Stimulated activated CD4-positive, alpha-beta T cell treated with anti-CD3 and anti-CD28 coated beads, Interleukin-12 subunit alpha, Interleukin-12 subunit beta, amount 100 ng/mL, for 24 hours (primary cell): ENCODE measurements at places on chromosomes 12 and 14.

DNA sequence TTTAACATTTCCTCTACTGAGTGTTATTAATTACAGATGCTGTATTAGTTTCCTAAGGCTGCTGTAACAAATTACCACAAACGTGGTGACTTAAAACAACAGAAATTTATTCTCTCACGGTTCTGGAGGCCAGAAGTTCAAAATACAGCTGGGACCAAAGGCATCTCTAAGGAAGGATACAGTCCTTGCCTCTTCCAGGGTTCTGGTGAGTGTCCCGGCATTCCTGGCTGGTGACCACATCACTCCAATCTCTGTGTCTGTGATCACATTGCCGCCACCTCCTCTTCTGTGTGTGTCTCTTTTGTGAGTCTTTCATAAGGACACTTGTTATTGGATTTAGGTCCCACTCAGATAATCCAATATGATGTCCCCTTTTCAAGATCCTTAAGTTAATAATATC is 85.1 kb upstream of the CCDC198 start:
- no peak for DNase-seq

DNA sequence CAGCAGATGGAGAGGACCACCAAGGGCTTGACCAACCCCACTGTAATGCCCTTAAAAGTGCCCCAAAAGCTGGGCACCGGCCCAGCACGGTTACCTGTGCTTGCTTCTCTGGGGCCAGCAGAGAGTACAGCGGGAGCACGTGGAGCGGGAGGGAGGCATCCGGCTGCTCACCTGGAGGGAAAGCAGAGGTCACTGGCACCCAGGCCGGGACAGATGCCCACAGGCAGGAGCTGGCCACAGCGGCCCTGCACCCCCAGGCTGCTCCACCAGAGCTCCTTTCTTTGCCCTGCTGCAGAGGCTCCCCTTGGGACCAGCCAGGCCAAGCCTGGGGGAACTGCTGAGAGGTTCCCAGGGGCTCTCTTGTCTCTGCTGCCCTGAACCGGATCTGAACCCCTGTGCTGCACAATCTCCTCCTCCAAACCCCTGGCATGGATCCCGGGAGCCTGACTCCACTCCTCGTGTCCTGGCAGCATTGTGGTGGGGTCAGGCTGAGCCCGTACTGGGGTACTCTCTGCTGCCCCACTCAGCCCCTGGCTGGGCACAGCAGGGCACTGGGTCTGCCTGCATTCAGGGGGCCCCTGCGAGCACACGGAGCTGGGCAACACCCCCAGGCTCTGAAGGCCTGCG is 24.0 kb downstream of the DHX37 start:
- DNase-seq, result no peak

DNA sequence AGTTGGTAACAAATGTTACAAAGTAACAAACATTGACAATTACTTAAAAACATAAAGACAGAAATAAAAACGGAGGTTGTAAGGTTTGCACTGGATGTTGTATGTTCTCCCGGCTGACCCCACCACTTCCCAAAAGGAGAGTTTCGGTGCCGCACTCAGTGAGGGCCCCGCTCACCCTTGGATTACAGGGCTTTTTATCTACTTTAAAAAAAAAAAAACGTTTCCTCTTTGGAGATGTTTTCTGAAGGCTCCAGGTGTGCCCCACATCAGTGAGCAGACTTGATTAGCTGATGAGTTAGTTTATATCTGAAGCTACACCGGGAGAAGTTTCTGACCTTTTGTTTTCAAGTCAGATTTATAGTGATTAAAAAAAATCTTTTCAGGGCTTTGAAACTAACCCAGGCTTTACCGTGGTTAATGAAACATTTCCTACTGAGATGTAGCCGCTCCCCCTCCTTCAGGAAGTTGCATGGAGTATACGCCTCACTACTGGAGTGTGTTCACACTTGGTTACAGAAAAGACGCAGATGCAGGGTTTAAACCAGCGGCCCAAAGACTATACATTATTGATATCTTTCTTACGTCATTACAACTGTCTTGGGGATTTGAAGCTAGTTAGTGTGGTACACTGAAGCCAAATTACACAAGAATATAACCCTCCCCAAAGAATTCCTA is 38.0 kb upstream of the BCL7A start:
- no peak for DNase-seq

DNA sequence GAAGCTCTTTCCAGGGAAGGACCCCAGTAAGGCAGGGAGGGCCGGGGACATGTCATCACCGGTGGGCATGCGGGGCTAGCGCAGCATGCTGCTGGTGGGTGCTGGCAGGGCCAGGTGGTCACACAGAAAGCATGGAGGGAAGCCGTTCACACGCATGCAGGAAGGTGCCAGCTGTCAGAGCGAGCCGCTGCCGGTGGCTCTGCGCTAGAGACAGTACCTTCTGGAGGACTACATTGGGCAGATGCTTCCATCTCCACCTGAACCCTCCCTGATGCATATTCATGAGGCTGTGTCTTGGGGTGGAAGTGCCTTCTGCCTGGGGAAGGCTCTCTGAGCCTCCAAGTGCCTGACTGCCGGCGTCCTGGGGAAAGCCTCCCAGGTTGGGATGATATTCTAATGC is 203.8 kb downstream of the CALM1 start:
- DNase-seq, result no peak

GRCh38 chr12:43162138-43162537 is 389.9 kb downstream of the ADAMTS20 start:
- DNase-seq, result no peak

- DNase-seq, result no peak
These were observed 1620.4 kb upstream of the FLRT2 start for GRCh38 chr14:83909507-83909906.

- no peak for DNase-seq
These were observed 21.6 kb upstream of the NR4A1 start for GRCh38 chr12:52029685-52030084.

DNA sequence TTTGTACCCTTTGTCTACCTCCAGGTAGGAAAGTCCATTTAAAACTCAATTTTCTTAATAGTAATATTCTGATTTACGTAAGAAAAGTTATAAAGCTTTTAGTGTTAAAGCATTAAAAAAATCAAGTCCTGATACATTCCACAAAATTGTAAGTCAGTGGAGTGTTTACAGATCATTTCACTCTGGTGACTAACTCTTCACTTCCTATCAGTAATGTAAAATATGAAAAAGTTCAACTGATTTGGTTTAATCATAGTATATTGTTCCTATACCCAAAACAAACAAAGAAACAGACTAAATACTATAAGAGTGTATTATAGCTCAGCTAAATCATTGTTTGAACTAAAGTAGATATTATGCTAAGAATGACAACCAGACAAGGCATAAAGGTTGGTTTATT is 85.9 kb downstream of the VEZT start:
- DNase-seq, result no peak

DNA sequence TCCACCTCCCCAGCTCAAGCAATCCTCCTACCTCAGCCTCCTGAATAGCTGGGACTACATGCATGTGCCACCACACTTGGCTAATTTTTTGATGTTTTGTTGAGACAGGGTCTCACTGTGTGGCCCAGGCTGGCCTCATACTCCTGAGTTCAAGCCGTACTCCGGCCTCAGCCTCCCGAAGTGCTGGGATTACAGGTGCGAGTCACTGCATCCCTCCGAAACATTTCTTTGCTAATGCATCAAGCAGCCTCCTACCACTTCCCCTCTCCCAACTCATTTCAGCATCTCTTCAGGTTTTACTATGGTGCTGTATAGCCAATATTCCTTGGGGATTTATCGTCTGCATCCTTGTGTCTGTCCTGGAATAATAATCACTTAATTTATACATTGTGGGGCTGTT is 2.3 kb upstream of the SLC22A17 start:
- DNase-seq, result no peak
